ENCODE measurements at places on chromosomes 6 and 20. TPM values are rescaled to one million over a fixed set of nuclear protein-coding genes. Genes with fewer than 3 reads are reported as not detected.

GRCh38 chr6:167543602-167544497 lies 219.0 kb downstream of the TTLL2 start:
- DNase-seq: peak; percentile 88
- no peaks in the 10 kb centered on the region for H3K4me1 ChIP-seq
- H3K36me3 ChIP-seq: no peaks in the 10 kb centered on the region

GRCh38 chr6:54465649-54466300 lies 157.5 kb downstream of the TINAG start:
- no peak overlapping the region for H3K4me3 ChIP-seq
- no peak for DNase-seq
- H3K4me1 ChIP-seq: no peaks in the 10 kb centered on the region
- no peaks in the 10 kb centered on the region for H3K36me3 ChIP-seq
- no peak overlapping the region for H3K27ac ChIP-seq

SLC26A8 gene
- total RNA-seq: not detected

CD109 gene
- total RNA-seq: 26.0 TPM

GRCh38 chr6:93454533-93454932 lies 35.2 kb upstream of the EPHA7 start:
- DNase-seq: no peak
- no peaks in the 10 kb centered on the region for H3K36me3 ChIP-seq
- no peak overlapping the region for H3K4me3 ChIP-seq
- H3K4me1 ChIP-seq: no peaks in the 10 kb centered on the region
- no peak overlapping the region for H3K27ac ChIP-seq
- H3K27me3 ChIP-seq: no peaks in the 10 kb centered on the region

- H3K36me3 ChIP-seq: no peaks in the 10 kb centered on the region
- H3K27ac ChIP-seq: no peak overlapping the region
- H3K27me3 ChIP-seq: no peaks in the 10 kb centered on the region
- no peak for DNase-seq
These were observed 28.1 kb downstream of the ROS1 start for GRCh38 chr6:117397536-117398227.

- H3K27me3 ChIP-seq: no peaks in the 10 kb centered on the region
- no peak overlapping the region for H3K27ac ChIP-seq
These were observed 24.5 kb downstream of the YTHDF1 start for GRCh38 chr20:63191400-63191799.

DNA sequence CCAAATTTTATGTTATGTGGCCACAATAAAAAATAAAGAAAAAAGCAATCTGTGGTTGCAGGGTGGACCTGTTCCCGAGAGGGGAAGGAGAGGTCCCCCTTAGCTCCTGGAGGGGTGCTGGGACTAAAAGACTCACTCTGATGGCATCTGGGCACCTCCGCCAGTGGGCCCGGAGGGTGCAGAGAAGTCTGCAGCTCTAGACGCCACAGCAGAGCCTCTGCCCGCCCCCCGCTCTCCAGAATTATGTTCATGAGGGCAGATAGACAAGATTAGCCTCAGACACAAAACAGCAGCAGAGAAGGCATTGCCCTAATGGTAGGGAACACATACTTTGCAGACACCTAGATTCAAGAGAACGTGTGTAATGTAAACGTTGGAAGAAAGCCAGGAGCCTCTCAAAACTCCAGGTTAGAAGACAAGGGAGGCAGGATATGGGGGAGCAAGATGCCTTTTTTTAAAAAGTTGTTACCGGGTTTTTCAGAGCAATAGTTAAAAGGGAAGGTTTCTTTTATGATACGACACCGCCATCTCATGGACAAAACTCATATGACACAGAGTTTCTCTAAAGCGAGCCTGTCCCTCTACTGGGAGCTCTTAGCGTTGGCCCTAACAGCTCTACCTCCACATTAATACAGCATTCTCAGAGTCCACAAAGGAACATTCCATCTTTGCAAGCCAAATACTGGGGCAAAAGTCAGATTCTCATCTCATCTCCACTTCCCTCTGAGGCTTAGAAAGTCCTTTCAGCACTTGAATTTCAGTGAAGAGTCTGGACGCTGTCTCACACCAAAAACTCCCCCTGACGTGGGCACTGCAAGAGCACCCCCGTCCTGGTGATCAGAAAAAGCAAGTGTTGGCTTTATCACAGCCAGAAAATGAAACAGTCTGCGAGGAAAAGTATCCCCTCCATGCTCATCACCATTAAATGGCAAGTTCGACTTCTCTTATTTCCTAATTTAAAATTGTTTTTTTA lies 47.2 kb downstream of the FOXF2 start:
- H3K27ac ChIP-seq: no peak overlapping the region
- H3K27me3 ChIP-seq: no peaks in the 10 kb centered on the region
- no peak overlapping the region for H3K4me3 ChIP-seq
- no peak for DNase-seq

LRRC73 gene
- 1.1 TPM for total RNA-seq

SLA2 gene
- total RNA-seq: 0.54 TPM

DNA sequence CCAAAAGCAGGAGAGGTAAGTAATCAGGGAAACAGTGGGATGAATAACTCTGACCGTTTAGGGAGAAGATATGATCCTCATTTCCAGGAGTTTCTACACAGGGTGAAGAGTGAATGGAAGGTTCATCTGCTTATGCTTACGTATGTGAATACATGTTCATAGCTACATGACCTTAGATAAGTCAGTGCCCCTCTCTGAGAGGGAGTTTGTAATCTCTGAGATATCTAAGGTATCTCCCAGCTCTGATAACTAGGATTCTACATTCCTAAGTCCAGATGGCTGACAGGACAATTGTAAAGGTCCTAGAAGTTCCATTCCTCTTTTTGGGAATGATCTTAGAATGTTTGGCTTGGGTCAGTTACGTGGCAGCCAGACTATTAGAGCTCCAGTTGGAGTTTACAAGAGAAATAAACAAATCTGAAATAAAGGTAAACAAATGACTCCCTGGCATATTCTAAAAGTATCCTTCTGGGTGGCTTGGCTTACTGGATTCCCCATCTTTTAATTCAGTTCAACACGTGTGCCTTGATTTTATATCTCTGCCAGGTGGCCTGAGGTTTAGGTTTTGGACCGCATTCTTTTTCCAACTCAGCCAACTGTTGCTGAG lies 15.8 kb downstream of the PROCR start:
- no peak for DNase-seq
- H3K36me3 ChIP-seq: no peaks in the 10 kb centered on the region
- no peaks in the 10 kb centered on the region for H3K4me1 ChIP-seq
- H3K4me3 ChIP-seq: no peak overlapping the region
- H3K27me3 ChIP-seq: no peaks in the 10 kb centered on the region
- H3K27ac ChIP-seq: peak overlapping the region; percentile 3

- H3K4me1 ChIP-seq: no peaks in the 10 kb centered on the region
- no peak overlapping the region for H3K27ac ChIP-seq
- no peak for DNase-seq
- no peaks in the 10 kb centered on the region for H3K27me3 ChIP-seq
These were observed 148.2 kb downstream of the ERMARD start for GRCh38 chr6:169899481-169900145.

DNA sequence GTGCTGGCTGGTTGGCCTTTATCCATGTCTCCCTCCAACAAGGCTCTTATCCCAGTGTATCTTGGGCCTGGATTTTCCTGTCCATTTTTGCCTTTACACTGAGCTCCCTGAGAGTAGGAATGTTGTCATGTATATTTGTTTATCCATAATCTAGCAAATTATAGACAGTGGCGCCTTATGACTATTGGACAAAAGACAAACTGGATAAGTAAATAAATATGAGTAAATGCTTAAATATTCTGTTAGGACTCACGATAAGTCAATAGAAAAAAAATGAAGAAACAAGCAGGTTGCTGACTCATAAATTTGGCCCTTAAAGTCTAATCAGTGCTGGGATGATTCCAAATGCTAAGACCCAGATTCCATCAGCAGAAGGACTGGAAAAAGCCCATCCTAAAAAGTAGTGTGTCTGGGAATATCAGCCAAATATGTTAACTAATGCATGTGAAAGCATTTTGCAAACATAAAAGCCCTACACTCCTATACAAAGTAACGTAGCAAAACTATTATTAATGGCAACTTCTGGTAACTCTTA lies 55.0 kb upstream of the PCSK2 start:
- no peaks in the 10 kb centered on the region for H3K4me1 ChIP-seq
- H3K4me3 ChIP-seq: no peak overlapping the region
- DNase-seq: no peak
- H3K36me3 ChIP-seq: no peaks in the 10 kb centered on the region
- no peak overlapping the region for H3K27ac ChIP-seq

DNA sequence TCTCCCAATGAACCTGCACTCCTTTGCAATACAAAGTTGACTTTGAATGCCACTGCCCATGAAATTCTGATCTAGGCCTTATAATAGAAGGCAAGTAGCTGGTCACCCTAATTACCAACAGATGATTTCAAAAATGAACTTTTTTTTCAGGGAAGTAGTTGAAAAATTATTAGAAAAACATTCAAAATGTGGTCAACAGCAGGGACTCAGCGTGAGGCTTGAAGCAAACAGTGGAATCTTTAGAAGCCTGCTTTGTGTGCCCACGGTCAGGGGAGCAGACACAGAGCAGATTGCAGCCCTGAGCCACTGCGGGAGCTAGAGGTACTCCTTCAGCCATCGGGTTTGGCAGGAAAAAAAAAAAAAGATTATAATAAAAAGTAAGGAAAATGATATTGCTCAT lies 87.1 kb upstream of the HEY2 start:
- H3K4me1 ChIP-seq: no peaks in the 10 kb centered on the region
- no peak overlapping the region for H3K4me3 ChIP-seq
- no peaks in the 10 kb centered on the region for H3K27me3 ChIP-seq
- H3K36me3 ChIP-seq: no peaks in the 10 kb centered on the region
- no peak for DNase-seq
- H3K27ac ChIP-seq: no peak overlapping the region

RNF182 gene
- total RNA-seq: 0.16 TPM

DNA sequence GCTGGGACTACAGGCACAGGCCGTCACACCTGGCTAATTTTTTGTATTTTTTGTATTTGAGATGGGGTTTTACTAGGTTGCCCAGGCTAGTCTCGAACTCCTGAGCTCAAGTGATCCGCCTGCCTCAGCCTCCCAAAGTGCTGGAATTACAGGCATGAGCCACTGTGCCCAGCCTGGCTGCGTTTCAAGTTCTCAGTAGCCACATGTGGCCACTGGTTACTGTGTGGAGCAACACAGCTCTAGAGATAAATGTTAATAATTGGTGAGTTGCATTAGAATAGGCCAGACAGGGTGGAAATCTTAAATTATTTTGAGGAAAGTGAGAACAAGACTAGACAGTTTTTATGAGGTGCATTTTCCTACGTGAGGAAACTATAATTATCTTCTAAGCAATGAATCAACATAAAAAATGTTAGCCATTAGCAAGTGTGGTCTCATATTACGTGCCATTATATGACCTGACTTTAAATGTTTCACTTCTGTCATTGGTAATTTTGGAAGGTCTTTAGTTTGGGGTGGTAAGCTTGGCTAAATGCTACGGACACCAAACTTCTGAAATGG lies 129.6 kb downstream of the PLEKHG1 start:
- DNase-seq: no peak
- H3K4me3 ChIP-seq: no peak overlapping the region
- H3K4me1 ChIP-seq: no peaks in the 10 kb centered on the region

- H3K4me1 ChIP-seq: no peaks in the 10 kb centered on the region
- H3K36me3 ChIP-seq: peaks cover 9% of the 10 kb centered on the region
- H3K27ac ChIP-seq: no peak overlapping the region
These were observed 11.6 kb downstream of the SLC9A8 start for GRCh38 chr20:49824206-49824605.

IDH3B gene
- 105 TPM for total RNA-seq

AARS2 gene
- total RNA-seq: 6.1 TPM

- no peak overlapping the region for H3K27ac ChIP-seq
- no peaks in the 10 kb centered on the region for H3K4me1 ChIP-seq
- no peak for DNase-seq
- no peaks in the 10 kb centered on the region for H3K36me3 ChIP-seq
These were observed 430.9 kb downstream of the BCKDHB start for GRCh38 chr6:80537118-80537972.

HTR1E gene
- total RNA-seq: not detected
